ENCODE measurements at places on chromosomes 5 and 9.

DNA sequence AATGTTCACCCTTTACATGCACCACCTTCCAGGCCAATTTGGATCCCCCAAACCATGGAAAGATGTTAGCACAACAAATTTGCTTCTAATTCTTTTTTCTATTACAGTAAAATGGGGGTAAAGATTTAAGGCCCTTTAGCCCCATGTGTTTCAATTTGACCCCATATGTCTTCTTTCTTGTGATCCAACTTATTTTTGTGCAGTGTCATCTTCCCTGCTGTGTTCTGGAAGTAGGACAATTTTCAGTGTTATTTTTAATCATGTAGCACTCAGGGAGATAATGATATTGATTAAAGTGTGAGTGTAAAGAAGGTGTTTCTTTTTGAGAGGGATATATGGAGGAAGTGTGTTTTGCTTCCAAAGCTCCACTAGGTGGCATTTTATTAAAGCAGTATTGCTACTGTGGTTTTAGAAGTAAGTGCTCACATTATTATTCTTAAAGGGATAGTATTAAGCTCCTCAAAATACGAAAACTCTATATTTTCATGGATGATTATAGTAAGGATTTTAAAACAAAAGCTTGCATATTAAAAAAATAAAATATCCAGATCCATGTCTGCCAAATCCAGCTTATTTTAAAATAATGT is 118.7 kb upstream of the ATP10B start:
- no peak for DNase-seq

- no peak for DNase-seq
Measured at GRCh38 chr5:138230261-138230660, 17.1 kb upstream of the CDC23 start.

DNA sequence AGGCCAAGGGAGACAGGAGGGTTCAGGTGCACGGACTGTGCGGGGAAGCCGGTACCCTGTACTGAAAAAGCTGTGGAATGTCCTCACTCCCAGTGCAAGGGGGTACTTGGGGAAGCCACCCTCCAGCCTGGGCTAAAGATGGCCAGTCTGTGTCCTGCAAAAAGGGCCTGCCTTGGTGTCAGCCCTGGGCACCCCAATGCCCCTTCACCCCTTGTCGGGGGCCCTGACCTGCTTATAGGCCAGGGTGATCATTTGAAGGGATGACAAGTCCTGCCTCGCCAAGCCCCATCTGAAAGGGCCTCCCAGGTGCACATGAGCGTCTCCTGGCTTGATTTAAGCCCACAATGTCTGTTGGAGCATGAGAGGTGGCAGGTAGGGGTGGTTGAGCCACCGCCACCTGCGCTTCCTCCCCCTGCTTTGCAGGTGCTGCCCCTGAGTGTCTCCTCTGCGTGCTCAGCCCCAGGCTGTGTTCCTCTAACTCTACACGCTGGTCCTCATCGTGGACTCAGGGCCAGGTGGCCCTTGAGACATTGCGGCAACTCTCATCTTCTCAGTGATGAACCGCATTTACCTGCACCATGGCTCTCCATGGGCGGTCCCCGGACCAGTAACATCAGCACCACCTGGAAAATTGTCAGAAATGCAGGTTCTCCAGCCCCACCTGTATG is 97.0 kb downstream of the ANKRD33B start:
- no peak for DNase-seq

GRCh38 chr5:40406741-40407211 is 272.9 kb upstream of the PTGER4 start:
- no peak for DNase-seq

DNA sequence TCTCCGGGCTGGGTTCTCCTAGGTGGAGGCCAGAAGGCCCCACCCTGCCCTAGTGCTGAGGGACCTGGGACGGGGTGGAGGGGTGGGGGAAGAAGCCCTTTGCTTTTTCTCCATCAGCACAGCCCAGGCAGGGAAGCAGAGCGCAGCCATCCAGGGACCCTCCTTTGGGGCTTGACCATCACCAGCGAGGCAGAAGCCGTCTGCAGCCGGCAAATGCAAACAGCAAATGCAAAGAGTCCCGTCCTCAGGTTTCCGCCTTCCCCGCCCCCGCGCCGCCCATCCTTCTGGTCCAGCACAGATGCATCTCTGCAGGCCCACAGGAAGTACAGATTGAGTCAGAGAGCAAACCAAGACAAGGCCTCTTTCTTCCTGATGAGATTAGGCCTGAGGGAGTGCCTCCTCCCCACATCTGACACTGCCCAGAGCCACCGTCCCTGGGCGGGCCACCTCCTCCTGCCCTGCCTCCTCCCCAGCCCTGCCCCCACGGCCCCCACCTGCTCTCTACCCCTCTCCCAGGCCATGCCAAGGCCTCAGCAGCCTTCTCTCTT is 23.4 kb downstream of the CORO2A start:
- no peak for DNase-seq

GRCh38 chr5:34485768-34486030 is 170.4 kb upstream of the RAI14 start:
- DNase-seq, result no peak

- DNase-seq, result no peak
Measured at GRCh38 chr9:14350349-14350728, 36.4 kb upstream of the NFIB start.

DNA sequence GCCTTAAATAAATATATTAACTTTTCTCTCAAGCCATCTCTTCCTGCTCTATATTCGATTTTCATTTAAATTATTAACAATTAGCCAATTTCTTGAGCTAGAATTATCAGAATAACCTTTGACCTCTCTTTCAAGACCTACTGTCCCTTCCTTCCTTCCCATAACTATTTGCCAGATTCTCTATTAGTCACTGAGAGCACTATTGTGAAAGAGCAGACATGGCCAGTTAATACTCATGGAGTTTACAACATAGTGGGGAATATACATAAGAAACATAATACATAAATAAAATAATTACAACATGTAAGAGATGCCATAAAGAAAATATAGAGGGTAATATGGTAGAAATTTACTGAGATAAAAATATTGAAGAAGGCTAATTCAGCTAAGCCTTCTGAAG is 72.1 kb upstream of the CHD1 start:
- DNase-seq, result no peak

- no peak for DNase-seq
Measured at GRCh38 chr9:87382900-87383299, 114.8 kb upstream of the DAPK1 start.

- DNase-seq, result peak; percentile 60
Measured at GRCh38 chr9:98775831-98776441, 20.4 kb downstream of the ANKS6 start.

GRCh38 chr5:145863003-145863402 is 9.8 kb downstream of the GRXCR2 start:
- no peak for DNase-seq

- DNase-seq, result no peak
Measured at GRCh38 chr9:18928711-18929110, 104.3 kb downstream of the SAXO1 start.

GRCh38 chr9:84758817-84759216 is 89.3 kb downstream of the NTRK2 start:
- no peak for DNase-seq

DNA sequence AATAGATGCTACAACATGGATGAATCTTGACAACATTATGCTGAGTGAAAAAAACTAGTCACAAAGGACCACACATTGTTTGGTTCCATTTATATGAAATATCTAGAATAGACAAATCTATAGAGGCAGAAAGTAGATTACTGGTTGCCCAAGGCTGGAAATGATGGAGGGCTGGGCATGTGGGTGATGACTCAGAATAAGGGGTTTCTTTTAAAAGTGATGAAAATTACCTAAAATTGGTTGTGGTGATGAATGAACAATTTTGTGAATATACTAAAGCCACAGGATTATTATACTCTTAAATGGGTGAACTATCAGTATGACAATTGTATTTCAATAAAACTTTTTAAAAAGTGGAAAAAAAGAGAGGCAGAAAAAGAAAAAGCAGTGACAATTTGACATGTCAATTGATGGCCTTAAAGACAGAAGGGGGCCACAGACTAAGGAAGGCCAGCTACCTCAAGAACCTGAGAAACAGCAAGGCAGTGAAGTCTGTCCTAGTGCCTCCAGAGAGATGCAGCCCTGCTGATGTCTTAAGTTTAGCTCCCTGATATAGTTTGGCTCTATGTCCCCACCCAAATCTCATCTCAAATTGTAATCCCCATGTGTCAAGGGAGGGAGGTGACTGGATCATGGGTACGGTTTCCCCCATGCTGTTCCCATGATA is 182.7 kb downstream of the PIK3R1 start:
- DNase-seq, result no peak

- DNase-seq, result no peak
Measured at GRCh38 chr9:125258832-125259534, 2.6 kb upstream of the GAPVD1 start.

DNA sequence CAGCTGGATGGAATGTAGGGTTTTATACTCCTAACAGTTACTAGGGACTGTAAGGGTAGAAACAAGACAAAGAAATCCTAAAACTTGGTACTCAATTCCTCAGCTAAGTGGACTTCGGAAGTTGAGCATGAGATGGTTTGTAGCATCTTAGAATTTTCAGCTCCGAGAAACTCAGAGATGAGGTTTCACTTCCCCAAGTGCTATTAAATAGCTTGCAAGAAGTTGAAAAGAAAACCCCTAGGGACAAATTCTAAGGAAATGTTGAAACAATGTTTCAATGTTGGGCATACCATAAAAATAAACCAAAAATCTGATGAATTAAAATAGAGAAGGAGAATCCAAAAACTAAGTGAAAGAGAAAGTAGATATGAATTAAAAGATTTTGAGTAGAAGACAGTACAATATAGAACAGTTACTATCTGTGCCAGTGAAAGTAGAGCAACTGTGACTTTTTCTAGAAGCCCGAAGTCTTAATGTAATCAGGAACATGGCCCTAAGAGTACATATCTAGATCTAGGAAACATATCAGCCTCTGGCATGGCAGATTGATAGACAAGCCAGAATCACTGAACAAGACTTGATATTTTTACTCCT is 308.6 kb upstream of the RGMB start:
- no peak for DNase-seq

GRCh38 chr5:82622711-82623514 is 344.8 kb upstream of the RPS23 start:
- DNase-seq, result no peak

GRCh38 chr9:34484678-34485077 is 26.1 kb downstream of the DNAI1 start:
- DNase-seq, result no peak

GRCh38 chr9:90099262-90099963 is 494.6 kb downstream of the GADD45G start:
- DNase-seq, result no peak

GRCh38 chr9:120839146-120839545 is 3.6 kb downstream of the PSMD5 start:
- no peak for DNase-seq

- no peak for DNase-seq
Measured at GRCh38 chr9:86073839-86074238, 25.5 kb downstream of the GOLM1 start.

DNA sequence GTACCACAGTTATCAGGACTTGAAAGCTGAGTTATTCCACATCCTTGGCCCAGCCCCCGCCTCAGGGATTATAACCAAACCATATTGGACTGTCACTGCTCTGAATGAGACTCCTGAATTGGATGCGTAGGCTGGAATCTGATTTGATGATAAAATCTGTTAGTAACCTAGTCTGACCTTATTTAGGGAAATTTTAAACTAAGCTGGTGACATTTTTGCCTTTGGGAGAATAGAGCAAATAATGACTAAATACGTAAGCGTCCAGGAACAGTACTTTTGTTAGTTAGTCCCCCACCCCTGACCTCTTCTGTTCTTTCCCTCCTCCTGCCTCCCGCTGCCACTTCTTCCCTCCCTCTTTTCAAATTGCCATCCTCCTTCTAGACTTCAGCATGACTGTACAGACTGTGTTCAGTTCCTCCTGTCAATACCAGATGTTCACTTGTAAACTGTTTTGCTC is 92.6 kb downstream of the TLE4 start:
- DNase-seq, result no peak

DNA sequence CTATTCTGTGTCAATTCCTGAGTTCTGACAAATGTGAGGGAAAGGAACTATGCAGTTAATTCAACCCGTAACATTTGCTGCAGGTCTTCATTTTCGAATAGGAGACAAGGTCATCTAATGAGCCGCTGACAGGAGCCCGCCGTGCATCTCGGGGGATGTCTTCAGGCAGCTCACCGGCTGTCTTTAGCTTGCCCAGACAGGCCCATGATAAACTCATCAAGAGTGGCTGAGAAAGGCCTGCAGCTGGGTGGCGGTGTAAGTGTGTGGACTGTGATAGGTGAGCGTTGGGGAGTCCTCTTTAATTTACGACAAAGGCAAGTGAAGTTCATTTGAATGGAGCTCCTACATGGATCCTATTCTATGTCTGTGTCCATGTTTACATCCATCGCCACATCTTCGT is 190.5 kb downstream of the ADCY2 start:
- no peak for DNase-seq

GRCh38 chr5:79932510-79933504 is 58.3 kb downstream of the MTX3 start:
- DNase-seq, result no peak

DNA sequence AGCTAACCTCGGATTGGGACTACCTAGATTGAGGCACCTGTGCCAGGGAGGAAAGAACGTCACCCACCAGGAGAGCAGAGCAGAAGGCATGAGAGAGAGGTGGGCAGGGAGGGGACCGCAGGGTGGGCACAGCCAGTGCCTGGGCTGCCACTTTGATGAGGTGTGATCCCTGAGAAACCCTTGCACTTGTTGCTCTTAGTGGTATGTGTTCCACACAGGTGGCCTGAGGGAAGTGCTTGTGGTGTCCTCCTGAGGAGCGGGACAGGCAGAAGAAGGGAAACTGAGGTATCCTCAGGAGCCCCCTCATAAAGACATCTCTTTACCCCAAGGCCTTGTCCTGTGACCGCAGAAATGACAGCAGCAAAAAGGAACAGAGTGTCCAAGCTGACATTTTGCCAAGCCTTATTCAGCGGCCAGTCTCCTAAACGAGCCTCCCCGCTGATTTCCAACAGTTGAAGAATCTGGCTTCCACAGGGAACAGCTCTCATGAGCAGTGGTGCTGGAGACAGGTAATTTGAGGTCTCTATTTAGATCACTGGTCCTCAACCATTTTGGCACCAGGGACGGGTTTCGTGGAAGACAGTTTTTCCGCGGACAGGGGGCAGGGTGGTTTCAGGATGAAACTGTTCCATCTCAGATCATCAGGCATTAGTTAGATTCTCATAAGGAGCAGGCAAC is 82.4 kb downstream of the FOXD1 start:
- no peak for DNase-seq

DNA sequence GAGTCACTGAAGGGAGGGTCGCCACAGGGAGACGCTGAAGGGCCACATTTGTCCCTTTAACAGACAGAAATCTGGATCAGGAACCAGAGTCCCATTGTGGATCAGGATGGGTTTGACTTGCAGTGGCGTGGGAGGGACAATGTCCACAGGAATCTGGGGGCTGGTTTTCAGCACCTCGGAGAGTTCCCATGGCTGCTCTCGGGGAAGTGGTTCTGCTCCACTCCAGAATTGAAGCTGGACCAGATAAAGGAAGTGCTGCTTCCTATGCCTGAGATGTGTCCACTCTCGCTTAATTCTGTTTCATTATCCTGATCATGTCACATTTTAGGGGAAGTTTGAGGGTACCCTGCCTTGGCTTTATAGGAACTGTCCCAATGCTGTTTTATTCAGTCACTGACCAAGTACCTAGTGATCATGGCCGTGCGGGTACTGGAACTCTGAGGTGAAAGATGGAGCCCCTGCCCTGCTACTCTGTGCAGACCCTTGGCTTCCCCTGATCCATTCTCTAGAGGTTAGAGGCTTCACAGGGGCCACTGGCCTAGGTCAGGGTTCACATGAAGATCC is 28.7 kb downstream of the ENHO start:
- no peak for DNase-seq

GRCh38 chr9:87787735-87788134 is 61.8 kb downstream of the CTSL start:
- DNase-seq, result no peak

GRCh38 chr5:179336126-179336870 is 9.0 kb downstream of the ADAMTS2 start:
- DNase-seq, result no peak
